ENCODE measurements at places on chromosomes 7 and 10.
A peak's percentile ranks its signal among the peaks of the same experiment; 100 is the strongest.

DNA sequence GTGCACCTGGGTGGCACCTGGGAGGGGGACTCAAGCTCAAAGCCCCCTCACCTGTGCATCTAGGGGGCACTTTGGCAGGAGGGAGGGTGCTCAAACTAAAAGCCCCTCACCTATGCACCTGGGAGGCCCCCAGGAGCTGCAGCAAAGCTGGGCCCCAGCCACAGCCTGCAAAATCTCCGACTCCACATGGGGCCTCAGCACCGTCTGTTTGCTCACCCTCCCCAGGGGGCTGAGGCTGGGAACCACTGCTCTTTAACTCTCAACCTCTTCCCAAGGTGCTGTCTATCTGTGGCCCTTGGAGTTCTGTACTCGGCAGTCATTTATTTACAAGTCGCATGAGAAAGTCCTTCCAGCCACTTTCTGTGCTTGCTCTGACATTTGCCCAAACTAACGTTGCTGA lies 458.4 kb downstream of the DNAJB6 start:
- no peak for DNase-seq

GRCh38 chr7:4692055-4692454 lies 10.0 kb downstream of the FOXK1 start:
- DNase-seq = peak; percentile 52

DNA sequence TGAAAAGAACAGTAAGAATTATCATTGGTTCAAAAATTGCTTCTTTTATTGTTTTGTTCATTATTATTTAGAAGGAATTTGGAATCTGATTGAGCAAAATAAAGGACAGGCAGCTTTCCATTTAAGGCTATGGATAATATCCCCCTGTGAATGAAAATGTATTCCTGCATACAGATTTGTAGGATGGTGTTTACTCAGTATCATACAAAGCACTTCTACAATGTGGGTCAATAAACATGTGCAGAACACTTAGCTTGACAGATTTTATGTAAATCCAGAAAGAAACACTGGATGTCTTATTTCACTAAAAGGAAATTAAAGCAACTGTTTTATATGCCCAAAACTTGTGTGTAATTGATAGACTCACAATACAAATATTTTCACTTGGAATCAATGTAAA lies 189.7 kb downstream of the THSD7A start:
- no peak for DNase-seq

DNA sequence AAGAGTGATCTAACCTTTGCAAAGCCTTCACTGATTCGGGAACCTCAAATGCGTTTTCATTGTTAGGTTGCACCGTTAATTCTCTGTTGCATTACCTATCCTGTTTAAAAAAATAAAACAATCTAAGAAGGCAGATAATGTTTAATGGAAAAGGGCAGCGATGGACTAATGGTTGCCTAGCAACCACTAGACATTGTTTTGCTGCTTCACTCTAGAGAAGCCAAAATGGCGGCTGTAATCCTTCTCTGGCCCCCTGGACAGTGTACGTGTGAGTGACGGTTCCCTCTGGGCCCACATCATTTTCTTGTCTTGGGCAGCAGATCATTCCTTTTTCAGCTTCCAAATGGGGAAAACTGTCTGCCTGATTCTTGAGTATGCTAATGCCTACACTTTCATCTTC lies 43.3 kb downstream of the FAM204A start:
- no peak for DNase-seq

DNA sequence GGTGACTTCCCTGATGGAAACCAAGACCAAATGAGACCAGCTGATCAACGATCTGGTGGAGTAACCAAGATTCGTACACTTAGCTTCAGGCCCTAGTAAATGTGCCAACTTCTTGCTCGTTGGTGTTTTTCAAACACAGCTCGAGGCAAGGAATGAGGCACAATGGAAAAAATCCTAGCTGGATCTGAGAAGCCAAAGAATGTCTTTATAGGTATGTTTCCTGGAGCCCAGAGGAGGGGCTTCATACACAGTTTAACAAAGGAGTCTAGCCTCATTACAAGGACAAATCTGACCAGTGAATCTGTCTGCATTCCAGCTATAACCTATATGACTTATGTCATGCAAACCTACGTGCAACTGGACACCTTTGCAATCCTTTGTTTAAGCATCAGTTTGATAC lies 3.7 kb downstream of the COL17A1 start:
- no peak for DNase-seq

- no peak for DNase-seq
These were observed 2.8 kb upstream of the AHCYL2 start for GRCh38 chr7:129222064-129222463.

DNA sequence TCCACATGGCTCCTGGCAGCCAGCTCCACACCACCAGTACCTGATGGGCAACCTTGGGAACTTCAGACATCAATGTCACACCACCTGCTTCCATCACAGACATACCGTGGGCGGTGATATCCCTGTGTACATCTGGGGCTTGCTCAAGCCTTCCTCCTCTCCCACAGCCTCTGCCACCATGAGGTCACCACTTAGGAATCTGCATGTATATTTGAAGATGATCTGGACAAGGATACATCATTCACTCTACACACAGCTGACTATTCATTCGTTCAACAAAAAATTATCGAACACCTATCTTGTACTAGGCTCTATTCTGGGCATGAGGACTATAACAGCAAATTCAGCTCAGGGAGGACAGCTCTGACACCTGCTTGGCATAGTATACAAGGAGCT lies 6.8 kb downstream of the DLG5 start:
- peak; percentile 82 for DNase-seq

GRCh38 chr10:63105225-63106110 lies 27.7 kb upstream of the NRBF2 start:
- peak; percentile 66 for DNase-seq

GRCh38 chr7:105647591-105647990 lies 66.3 kb upstream of the EFCAB10 start:
- DNase-seq = no peak

- peak; percentile 47 for DNase-seq
These were observed 450.0 kb downstream of the SUGCT start for GRCh38 chr7:40584667-40585433.

DNA sequence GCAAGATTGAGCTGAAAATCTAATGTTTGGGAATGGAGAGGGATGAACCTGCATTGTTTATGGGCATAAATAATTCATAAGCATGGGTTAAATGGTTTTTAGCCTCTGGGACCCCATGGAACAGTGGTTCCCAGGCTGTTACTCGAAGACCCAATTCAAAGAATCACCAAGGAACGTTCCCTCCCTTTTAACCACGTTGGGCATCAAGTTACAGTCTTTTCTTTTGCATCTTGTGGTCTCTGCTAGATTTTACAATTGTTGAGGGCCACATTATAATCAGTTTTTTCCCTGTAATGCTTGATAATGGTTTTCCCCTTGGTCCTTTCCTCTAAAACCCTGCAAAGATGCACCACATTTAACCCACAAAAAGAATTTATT lies 2.5 kb downstream of the CALN1 start:
- DNase-seq = no peak

- DNase-seq = no peak
These were observed at the start of gene CD36 for GRCh38 chr7:80637911-80638765. TSS of gene CD36 (plus strand) at chr7:80638642. CDS start at chr7:80646741, 8,099 bp downstream.

GRCh38 chr7:11604505-11604904 lies 227.5 kb downstream of the THSD7A start:
- peak; percentile 5 for DNase-seq

- DNase-seq = no peak
These were observed 131.8 kb upstream of the PALS2 start for GRCh38 chr7:24441314-24442027.

DNA sequence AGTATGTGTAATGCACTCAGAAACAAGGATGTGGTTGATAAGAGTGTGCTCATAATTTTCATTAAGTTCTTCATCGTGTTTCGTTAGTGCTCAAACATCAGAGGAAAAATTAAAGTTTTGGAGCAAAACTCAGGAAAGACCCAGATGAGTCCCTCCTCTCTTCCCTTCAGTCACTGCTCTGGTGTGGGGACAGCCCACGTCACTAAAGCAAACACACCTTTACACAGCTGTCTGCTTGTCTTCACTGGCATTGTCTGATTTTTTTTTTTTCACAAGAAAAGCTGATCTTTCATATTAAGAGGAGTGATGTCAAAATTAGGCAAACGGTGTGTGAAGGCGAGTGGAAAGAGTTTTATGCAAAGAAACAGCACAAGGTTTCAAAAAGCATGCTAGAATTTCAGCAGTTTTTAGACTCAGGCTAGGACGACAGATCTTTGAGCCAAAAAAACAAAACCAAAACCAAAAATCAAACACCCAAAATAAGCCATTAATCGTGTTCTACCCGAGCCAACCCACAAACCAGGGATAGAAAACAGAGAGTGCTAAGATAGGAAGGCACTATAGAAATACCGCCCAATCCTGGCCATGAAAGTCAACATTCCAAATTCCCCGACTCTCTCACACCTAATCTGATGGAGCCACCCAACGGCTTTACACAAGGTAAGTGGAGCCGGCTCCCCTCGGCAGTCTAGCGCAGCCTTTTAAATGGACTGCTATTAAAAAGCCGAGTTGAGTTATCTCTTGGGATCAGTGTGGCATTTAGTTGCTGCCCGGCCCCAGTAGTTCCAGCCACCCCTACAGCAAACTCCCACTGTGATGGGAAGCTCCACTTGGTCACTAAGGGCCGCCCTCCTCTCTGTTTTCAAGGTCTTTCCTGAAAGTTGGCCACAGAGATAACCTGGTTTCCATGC lies 27.9 kb upstream of the GATA3 start:
- DNase-seq = no peak

GRCh38 chr7:153524070-153524601 lies 528.1 kb upstream of the DPP6 start:
- DNase-seq = no peak

DNA sequence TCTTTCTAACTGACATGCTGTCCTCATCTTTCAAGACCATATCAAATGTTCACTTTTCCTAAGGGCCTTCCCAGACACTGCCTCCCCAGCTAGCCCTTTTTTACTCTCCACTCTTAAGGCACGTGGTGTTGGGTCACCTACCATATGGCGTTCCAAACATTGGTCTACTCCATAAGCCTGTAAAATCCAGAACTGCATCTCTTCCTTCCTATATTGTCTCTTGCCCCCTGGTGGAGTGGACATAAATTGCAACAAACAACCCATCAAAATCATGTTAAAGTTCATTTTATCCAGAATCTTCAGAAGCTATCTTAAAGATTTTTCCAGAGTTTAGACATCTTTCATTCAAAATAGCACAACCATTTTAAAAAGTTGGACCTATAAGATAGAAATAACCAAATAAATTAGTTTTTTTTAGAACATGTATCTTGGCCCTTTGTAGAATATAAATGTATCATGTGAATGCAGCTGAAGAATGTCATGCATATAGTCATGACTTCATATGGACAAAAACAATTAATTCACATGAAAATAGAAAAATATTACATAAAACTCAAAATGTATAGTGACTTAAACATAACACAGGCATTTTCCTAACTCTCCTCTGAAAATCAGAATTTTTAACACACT lies 180.6 kb upstream of the CHRM2 start:
- peak; percentile 33 for DNase-seq

GRCh38 chr7:112010109-112010508 lies 196.1 kb downstream of the DOCK4 start:
- no peak for DNase-seq
